ENCODE measurements at places on chromosomes 12 and 14. TPM values are rescaled to one million over a fixed set of nuclear protein-coding genes. Genes with fewer than 3 reads are reported as not detected.

The IKZF4 gene
- 3.5 TPM for polyA plus RNA-seq

The TBK1 gene
- polyA plus RNA-seq = 22.2 TPM

The FGFR1OP2 gene
- 24.1 TPM for polyA plus RNA-seq

The PLA2G1B gene
- 14.7 TPM for polyA plus RNA-seq

The LHX5 gene
- polyA plus RNA-seq = not detected

The CCNK gene
- 11.1 TPM for polyA plus RNA-seq

The NPC2 gene
- polyA plus RNA-seq = 602 TPM

The GPRC5A gene
- 80.4 TPM for polyA plus RNA-seq

The NTN4 gene
- 20.2 TPM for polyA plus RNA-seq

The BICDL1 gene
- polyA plus RNA-seq = 26.6 TPM

The IPO8 gene
- 7.2 TPM for polyA plus RNA-seq

GRCh38 chr12:63897931-63898330 lies 53.4 kb downstream of the SRGAP1 start:
- DNase-seq = no peak

DNA sequence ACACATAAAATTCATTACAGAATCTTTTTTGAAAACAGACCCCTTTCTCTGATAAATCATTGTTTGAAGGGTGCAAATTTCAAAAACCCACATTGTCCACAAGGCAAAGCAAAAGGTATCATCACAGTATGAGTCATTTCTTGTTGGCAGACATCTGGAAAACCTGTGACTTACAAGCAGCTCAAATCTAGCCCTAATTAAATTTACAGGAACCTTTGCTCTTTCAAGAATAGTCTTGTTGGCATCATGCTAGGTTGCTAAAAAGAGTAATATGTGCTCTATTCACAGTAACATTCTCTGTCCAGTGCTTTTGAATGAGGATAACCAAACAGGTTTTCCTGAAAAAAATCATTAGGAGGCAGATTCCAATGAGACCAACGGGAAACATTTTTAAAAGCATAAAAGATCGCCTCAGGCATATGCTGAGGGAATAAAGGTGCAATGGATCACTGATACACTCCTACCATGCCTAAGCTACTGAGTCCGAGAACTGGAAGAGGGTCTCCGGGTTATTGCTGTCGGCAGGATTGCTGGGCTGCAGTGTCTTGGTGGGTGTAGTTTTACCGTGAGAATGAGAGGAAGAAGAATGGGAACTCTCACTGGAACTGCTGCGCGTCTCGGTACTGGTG lies 55.5 kb upstream of the TTC7B start:
- DNase-seq = no peak

GRCh38 chr14:33110737-33111443 lies 172.2 kb downstream of the NPAS3 start:
- DNase-seq = no peak

- no peak for DNase-seq
These were observed 3.9 kb downstream of the SVOP start for GRCh38 chr12:109016978-109017377.

GRCh38 chr14:74038020-74038859 lies 19.1 kb downstream of the BBOF1 start:
- peak; percentile 50 for DNase-seq

DNA sequence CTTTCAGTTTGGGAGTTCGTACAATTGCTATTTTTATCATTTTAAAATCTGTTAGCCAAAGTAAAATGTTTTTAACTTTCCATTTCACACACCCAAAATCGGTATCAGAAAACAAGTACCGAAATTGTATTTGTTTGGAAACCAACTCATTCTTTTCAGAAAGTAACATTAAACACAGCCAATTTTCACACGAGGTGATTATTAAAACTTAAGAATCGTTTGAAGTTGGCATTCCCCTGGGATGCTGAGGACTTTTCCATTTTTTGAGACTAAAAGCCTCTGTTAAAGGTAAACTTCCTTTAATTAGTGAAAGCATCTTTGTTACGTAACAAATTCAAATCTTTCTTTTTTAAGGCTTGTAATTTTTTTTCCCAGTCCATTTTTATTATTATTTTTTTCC lies 623.0 kb downstream of the VRK1 start:
- DNase-seq = no peak

DNA sequence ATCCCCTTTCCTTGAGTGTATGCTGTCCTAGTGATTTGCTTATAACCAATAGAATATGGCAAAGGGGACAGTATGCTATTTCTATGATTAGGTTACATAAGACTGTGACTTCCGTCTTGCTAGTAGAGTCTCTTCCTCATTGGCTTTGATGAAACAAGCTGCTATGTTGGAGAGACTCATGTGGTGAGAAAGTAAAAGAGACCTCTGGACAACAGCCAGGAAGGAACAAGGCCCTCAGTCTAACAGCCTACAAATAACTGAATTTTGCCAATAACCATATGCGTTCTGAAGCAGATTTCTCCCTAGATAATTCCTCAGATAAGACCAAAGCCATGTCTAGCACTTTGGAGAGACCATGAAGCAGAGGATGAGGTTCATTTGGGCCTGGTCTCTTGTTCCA lies 134.5 kb upstream of the NAV3 start:
- no peak for DNase-seq

DNA sequence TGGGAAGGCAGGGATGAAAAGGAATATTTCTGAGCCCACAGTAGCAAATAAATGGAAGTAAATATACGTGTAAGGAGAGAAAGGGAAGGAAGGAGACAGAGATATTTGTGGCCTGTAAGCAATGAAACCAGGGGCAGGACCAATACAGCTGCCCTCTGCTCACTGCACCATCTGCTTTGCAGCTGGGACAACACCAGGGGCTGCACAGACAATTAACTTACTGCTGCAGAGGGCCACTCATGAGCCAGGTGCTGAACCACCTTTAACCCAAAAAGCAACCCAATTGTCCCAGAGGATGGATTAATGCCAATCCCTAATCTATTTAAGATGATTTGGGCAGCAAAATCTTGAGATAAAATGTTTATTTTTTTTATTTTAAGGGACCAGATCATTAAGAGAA lies 30.6 kb upstream of the TMX1 start:
- DNase-seq = no peak

DNA sequence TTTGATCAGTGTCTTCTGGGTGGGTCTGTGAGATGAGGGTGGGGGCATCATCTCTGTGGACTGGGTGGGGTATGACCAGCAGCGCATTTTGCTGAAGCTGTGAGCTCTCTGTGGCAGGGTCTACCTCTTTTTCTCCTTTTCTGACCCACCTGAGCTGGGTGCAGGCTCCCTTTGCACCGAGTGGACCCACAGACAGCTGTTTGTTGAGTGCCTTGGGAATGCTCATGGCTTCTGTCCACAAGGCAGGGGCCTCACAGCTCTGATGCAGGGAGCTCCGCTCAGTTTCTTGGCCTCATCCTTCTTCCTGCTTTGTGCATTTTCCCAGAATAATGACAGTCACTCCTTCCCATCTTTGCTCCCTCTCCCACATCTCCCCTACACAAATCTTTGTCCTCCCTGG lies 380.6 kb downstream of the DPF3 start:
- no peak for DNase-seq

DNA sequence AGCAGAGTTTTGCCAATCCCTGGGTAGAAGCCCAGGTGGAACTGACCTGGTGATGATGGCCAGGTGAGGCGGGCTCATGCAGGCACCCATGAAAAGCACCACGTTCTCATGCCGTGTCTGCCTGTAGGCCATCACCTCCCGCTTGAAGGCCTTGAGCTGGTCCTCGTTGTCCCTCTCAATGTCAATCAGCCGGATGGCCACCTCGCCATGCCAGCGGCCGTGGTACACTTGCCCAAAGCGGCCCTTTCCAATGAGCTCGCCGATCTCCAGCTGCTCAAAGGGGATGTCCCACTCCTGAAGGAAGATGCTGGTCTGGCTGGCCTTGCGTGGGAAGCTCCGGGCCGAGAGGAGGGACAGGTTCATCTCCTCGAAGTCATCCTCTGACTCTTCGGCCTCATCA lies 163.4 kb upstream of the NOS1 start:
- no peak for DNase-seq

DNA sequence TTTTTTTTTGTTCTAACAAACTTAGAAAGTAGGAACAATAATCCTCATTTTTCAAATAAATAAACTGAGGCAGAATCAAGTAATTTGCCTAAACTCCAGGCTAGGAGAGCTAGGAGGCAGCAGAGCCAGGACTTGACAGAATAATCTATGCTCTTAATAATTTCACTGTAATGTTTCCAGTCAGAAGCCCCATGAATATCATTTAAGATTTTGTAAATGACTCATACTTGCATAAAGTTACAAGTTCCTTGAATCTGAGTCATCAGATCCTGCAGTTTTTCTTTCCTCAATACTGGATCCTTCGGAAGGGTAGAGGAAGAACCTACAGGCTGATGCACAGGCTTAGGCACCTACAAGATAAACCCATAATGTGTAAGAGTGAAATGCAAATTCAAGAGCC lies 29.0 kb downstream of the CAPRIN2 start:
- DNase-seq = peak; percentile 7

DNA sequence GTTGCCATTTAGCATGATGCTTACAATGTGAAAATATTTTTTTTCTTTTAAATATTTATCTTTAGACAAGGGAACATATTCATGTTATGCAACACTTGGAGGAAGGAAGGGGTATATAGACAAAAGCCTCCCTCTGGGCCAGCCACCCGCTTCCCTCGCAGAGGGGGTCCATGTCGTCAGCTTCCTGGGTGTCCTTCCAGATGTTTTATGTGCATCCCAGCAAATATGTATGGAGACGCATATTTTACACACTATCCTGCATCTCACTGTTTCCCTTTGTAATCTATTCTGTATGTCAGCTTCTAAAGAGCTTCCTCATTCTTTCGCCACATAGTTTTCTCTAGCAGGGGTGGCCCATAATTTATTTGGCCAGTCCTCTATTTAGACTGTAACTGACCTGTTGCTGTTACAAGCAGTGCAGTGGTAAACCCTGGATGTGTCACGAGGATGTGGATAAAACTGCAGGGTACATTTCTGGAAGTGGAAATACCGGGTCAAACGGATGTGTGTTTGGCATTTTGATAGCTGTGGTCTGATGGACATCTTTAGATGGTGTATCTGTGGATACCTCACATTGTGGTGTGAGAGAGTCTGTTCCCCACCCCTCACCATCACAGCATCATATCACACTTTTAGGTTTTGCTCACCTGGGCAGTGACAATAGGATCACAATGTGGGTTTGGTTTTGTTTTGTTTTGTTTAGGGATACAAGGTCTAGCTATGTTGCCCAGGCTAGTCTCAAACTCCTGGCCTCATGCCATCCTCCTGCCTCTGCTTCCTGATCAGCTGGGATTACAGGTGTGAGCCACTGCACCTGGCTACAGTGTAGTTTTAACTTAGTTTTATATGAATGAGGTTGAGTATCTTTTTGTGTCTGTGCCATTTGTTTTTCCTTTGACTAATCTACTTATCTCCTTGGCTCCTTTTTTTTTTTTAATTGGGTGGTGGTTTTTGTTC lies 31.6 kb downstream of the FAM222A start:
- no peak for DNase-seq

GRCh38 chr12:102964872-102965271 lies 7.4 kb downstream of the ASCL1 start:
- peak; percentile 70 for DNase-seq

- DNase-seq = no peak
These were observed 67.0 kb upstream of the ARHGAP5 start for GRCh38 chr14:32009976-32010581.

- DNase-seq = no peak
These were observed 1.6 kb downstream of the GIT2 start for GRCh38 chr12:109994401-109995175.

DNA sequence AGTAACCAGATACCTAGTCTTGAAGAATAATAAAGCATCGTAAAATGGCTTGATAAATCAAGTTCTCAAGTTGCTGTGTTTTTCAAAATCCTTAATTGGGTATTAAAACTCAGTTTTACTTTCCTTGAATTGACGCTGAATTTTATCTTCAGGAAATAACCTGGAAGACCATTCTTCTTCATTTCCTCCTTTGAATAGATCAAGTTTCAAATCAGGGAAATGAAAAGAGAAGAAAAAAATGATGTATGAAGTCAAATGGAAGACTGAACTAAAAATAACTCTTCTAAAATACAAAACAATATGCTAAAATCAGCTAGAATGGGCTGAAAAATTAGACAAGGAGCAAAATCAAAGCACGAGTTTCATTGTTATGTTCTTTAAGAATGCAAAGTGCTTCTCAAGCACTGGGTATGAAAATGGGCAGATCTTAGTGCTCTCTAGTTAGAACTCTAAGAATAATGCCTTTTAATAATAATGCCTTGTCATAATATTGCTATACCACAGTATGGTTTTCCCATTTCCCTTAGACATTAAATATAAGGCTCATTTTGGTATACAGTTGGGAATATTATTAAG lies 54.6 kb upstream of the CLEC14A start:
- no peak for DNase-seq

DNA sequence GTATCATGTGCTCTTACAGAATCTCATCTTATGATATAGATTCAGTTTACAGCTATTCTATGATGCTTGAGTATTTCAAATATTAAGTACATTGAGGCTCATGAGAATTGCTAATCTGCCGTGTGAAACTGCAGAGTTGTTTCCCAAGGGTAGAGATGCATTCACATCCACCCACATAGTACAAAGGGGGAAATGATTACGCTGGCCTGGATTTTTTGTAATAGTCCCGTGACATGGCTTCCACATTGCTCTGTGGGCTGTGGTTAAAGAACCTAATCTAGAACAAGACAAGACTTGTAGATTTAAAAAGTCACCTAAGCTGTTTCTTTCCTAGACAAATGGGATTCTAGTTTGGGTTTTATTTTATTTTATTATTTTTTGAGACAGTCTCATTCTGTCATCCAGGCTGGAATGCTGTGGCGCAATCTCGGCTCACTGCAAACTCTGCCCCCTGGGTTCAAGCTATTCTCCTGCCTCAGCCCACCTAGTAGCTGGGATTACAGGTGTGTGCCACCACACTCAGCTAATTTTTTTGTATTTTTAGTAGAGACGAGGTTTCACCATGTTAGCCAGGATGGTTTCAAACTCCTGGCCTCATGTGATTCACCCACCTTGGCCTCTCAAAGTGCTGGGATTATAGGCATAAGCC lies 13.0 kb upstream of the RIOX1 start:
- DNase-seq = no peak

DNA sequence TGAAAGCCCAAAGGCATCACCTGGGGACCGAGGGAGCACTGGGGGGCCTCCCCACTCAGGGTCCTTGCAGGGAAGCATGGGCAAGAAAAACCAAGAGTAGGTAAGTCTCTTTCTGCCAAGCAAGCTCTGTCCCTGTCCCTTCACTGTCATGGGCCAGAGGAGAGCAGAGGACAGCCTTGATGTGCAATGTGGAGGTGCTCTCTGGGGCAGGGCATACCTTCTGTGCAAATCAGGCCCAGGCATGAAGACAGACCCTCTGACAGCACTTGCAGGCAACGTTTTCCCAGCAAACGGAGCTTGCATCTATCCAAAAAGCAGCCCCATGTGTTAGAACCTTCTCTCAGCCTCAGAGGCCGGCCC lies 192.5 kb upstream of the PWP1 start:
- no peak for DNase-seq

- DNase-seq = no peak
These were observed 2.4 kb downstream of the GZMH start for GRCh38 chr14:24607081-24607480.

DNA sequence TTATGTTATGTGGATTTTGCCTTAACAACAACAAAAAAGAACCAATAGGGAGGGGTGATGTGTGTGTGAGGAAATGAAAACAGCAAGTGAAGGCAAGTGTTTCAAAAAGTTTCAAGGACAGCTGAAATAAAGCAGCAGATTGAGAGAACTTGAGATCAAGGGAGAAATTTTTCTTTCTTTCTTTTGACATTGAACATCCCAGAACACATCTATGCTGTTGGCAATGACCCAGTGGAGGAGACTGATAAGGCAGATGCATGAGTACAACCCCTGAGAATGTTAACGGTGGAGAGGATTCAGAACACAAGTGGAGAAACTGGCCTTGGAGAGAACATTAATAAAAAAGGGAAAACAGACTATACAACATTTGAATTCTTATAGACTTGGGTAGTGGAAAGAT lies 2.9 kb downstream of the LLPH start:
- peak; percentile 39 for DNase-seq
